Eye (tissue), 1 donor: ENCODE measurements at places on chromosomes 6 and 20.

- DNase-seq, result no peak
These were observed 801.9 kb downstream of the QKI start for GRCh38 chr6:164216368-164216767.

DNA sequence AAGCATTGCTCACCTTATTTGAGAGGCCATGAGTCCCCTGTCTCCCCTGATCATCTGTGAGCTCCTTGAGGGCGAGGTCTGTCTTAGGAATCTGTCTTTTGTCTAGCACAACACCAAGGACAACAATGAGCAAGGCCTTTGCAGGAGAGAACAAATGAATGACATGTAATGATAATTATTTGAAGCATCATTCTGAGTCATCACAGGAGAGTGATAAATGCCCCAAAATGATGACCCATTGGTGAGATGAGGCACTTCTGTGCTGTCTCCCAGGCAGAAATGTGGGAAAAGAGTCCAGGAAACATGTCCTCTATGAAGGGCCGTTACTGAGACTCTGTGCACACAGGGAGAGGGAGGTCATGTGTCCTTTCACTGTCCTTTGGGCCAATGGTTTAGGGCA, 105.2 kb upstream of the LRFN2 start:
- DNase-seq, result no peak

- no peak for DNase-seq
These were observed 33.6 kb upstream of the MYL9 start for GRCh38 chr20:36507746-36508145.

- no peak for DNase-seq
These were observed 138.0 kb downstream of the SOX4 start for GRCh38 chr6:21731411-21732031.

GRCh38 chr6:137709424-137710236, 157.4 kb upstream of the TNFAIP3 start:
- DNase-seq, result no peak

DNA sequence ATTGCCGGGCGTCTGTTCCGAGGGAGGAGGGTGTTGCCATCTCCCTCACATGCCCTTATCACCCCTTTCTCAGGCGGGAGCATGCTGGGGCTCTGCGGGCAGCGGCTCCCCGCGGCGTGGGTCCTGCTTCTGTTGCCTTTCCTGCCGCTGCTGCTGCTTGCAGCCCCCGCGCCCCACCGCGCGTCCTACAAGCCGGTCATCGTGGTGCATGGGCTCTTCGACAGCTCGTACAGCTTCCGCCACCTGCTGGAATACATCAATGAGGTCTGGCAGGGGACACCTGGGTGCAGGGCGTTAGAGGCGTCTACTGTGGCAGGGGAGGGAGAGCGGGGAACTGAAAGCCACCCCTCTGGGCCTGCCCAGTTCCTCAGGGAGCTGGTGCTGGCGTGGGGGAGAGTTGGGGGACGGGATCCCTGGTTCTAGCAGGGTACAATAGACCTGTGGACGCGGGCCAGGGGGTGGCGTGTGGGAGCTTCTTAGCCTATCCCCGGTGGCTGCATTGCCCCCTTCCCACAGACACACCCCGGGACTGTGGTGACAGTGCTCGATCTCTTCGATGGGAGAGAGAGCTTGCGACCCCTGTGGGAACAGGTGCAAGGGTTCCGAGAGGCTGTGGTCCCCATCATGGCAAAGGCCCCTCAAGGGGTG, 697 bp downstream of the PPT2 start:
- DNase-seq, result peak; percentile 84

DNA sequence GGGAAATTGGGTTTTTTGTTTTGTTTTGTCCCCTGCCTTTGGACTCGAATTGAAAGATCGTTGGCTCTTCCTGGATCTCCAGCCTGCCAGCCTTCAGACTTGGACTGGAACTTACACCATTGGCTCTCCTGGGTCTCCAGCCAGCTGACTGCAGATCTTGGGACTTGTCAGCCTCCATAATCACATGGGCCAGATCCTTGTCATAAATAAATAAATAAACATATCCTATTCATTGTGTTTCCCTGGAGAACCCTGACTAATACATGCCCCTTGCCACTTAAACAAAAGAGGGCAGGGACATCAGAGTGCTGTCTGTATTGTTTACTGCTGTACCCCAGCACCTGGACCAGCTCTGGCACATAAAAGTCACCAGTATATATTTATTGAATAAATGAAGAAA, 101.5 kb downstream of the CAP2 start:
- DNase-seq, result no peak

GRCh38 chr6:44452725-44453124, 65.2 kb downstream of the CDC5L start:
- DNase-seq, result no peak

DNA sequence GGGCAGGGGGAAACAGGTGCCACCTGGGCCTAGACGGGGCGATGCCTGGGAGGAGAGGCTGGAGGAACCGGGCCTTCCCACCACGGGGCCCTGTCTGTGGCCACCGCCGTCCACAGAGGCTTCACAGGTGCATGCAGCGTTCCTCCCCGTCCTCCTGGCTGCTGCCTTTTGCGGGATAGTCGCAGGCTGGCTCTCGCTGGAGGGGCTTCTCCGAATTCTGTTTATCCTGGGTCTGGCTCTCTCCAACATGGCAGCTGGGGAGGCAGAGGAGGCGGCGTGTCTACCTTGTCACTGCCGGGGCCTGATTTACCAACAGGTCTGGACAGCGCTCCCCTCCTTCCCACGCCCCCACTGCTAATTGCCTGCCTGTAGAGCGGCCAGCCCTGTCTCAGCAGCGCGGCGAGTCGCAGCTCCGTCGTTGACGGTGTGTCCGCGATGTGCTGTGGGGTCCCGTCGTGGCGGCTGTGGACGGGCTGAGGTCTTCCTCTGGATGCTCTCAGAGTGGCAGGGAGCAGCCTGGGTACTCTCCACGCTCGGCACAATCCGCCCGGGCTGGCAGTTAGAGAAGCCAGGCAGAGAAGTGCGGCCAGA, 262.9 kb downstream of the TAF4 start:
- DNase-seq, result peak; percentile 43

GRCh38 chr20:63657937-63658748, at the start of gene RTEL1:
RTEL1 (plus strand) TSS chr20:63658312; CDS start chr20:63659403, 1,091 bp downstream.
- peak; percentile 98 for DNase-seq

GRCh38 chr6:583116-583515, 73.8 kb downstream of the HUS1B start:
- DNase-seq, result no peak

- DNase-seq, result no peak
These were observed 3.7 kb downstream of the CTSA start for GRCh38 chr20:45894797-45895196.

DNA sequence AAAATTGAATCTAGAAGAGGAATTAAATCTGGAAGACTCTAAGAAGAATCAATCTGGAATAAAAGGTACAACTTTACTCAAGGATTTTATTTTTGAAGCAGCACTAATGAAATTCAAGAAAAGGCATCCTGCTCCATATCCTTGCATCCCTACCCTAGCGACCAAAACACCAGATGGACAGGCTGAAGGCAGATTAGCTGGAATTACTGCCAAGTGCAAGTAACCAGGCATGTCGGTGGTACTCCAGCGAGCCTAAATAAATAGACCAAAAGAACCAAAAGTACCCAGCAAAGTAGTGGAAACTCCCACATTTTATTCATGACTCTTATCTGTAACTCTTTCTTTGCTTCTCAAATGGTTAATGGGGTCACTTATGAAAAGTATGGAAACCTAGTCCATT, 21.0 kb downstream of the OPRM1 start:
- no peak for DNase-seq

DNA sequence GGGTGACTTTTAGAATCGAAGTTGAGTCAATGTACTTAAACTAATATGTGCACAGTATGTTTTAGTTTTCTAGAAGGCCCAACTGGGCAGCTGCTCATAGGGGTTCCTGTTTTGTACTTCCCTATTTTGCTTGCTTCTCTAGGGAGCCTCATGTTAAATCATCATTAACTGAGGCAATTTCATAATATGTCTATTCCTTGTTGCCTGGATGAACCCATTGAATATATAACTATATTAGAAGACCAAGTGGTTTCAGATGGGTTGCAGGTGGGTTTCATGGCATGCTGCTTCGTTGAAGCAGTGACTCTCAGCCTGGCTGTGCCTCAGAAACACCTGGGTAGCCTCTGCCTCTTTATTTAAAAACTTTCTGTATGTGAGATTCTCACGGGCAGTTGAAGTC, 22.2 kb downstream of the CARMIL1 start:
- no peak for DNase-seq

DNA sequence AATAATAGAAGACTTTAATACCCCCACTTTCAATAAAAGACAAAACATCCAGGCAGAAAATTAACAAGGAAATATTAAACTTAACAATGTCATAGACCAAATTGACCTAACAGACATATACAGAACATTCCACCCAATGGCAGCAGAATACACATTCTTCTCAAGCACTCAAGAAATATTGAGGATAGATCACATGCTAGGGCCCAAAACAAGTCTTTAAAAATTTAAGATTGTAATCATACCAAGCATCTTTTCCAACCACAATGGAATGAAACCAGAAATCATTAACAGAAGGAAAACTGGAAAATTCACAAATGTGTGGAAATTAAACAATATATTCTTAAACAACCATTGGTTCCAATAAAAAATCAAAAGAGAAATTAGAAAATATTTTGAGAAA, 161.0 kb downstream of the COL12A1 start:
- no peak for DNase-seq

DNA sequence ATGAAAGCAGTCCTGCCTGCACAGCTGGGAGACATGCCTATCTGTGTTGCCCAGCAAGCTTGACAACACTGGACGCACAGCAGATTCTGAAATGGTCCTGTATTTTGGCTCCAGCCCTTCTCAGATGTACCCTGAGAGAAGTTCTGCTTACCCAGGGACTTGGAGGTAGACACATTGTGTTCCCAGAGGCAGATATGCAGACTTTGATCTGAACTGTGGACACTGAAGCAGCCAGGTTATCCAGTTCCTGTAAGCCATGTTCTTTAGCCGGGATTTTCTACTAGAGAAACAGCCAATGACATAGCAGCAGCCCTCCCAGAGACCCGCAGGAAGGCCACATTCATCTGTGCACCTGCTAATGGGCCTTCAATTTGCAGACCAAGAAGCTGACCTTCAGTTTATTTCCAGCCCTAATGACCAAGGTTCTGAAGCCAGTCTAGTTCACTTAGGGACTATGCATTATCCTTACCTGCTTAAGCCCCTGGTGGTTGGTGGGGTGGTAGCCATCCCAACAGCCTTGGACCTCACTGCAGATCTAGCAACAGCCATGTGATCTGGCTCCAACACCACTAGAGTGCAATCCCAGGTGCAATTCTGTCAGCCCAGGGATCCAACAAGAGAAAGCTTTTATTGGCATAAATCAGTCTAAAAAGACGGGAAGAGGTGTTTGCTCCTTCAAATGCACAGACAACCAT, 134.2 kb downstream of the MEI4 start:
- DNase-seq, result no peak
